ENCODE measurements at places on chromosomes 5 and 9.

GRCh38 chr5:39191216-39191615 is 28.1 kb downstream of the FYB1 start:
- no peak for DNase-seq

DNA sequence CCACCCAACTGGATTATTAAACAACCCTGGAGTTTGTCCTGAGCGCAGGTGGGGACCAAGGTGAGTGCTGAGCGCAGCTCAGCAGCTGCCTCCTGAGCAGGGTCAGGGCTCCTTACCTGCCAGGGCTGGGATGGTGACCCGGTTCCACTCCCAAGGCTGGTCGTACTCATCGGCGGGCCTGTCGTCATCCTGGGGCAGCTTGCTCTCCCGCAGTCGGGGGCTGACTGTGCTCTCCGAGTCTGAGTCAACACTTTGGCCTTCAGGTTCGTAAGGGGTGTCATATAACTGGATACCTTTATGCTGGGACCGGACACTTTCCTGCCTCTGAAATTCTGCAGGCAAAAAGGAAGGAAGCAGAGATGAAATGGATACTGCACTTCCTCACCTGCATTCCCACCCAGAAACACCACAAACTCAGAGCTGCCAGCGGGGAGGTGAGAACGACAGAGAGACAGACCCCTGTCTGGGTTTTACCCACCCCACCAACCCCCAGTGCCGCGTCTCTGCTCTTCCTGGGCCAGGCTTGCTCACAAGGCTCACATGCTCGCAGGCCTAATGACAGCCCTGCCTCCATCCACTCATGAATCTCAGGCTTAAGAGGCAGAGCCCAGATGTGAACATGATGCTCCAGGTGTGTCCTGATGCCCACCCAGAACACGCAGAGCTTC is 70.7 kb upstream of the SLC25A51 start:
- DNase-seq, result no peak

- peak; percentile 31 for DNase-seq
These were observed 105.4 kb upstream of the FER start for GRCh38 chr5:108642170-108642906.

GRCh38 chr5:123364441-123365155 is 58.6 kb downstream of the CEP120 start:
- no peak for DNase-seq

DNA sequence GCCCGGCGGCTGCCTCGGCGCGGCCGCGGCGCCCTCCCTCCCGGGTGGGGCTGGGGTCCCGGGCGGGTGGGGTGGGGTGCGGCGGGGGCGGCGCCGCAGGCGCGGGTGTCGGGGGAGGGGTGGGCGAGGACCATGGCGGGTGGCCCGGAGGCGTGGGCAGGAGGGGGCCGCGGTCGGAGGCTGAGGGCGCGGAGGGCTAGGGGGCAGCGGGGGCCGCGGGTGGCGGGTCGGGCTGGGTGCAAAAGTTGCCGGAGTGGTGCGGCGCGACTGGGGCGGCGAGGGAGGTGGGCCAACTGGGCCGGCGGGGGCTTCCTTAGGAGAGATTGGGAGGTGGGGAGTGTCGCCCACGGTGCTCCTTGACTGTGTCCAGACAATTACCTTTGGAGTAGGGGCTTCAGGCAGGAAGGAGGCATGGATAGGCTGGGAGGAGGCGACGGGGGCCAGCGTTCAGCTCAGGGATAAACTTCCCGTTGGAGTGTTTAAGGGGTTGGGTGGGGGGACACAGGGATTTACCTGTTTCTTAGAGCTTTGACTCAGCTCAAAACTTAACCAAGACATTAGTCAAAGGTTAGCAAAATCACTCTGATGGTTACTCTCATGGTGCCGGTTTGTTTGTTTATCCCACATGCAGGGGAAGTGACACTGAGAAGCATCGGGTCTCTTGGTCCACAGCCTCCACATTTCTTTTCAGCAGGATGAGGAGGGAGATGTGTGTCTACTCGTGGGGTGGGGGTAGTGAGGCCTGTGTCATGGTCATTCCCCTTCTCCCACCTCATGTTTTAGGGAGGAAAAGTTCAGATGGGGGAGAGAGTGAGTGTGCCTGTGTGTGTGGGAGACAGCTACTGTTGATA is 859 bp downstream of the CSNK1G3 start:
- peak; percentile 30 for DNase-seq

DNA sequence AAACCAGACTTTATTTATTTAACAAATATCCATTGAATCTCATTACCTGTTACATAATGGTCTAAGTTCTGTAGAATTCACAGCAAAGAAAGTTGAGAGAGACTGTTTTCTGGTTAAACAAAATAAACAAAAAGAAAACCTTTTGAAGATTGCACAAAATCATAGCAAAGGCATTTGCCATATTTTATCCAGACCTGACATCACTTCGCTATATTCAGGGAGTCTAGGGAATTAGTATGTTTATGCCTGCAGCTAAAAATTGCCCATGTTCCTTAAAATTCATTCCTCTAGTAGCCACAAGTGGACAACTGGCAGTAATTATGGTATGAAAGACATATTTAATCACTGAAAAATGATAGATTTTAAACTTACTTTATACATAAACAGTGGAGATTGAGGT is 577.0 kb upstream of the DAB2 start:
- DNase-seq, result no peak

DNA sequence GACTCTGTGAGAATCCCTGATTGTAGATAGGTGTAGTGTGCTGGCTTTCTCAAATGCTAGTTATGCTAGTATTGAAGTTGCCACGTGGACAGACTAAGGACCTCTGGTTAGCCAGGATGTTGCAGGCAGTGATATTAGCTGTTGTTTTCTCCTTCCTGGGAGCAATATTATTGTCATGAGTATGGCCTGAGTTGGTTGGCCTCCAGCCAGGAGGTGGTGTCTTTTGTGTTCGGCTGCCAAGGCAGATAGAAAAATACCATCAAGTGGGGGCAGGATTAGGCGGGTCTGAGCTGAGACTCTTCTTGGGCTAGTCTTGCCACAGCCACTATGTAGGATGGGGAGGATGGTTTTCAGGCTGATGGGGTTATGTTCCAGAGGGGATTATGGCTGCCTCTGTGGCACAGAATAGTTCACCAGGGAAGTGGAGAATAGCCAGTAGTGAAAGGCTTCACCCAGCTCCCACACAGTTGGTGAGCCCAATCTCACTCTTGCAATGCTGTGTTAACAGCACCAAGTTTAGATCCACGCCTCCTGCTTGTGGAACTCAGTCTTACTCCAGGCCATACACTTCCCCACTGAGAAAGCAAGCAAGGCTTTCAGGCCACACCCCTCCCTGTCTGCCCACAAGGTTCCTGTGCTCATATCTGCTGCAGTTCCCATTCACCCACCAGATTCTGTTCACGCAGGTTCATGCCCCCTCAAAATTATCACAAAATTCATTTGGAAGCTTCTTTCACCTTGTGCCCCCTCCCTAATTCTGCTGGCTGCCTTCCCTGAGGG is 31.2 kb downstream of the GHR start:
- DNase-seq, result no peak

DNA sequence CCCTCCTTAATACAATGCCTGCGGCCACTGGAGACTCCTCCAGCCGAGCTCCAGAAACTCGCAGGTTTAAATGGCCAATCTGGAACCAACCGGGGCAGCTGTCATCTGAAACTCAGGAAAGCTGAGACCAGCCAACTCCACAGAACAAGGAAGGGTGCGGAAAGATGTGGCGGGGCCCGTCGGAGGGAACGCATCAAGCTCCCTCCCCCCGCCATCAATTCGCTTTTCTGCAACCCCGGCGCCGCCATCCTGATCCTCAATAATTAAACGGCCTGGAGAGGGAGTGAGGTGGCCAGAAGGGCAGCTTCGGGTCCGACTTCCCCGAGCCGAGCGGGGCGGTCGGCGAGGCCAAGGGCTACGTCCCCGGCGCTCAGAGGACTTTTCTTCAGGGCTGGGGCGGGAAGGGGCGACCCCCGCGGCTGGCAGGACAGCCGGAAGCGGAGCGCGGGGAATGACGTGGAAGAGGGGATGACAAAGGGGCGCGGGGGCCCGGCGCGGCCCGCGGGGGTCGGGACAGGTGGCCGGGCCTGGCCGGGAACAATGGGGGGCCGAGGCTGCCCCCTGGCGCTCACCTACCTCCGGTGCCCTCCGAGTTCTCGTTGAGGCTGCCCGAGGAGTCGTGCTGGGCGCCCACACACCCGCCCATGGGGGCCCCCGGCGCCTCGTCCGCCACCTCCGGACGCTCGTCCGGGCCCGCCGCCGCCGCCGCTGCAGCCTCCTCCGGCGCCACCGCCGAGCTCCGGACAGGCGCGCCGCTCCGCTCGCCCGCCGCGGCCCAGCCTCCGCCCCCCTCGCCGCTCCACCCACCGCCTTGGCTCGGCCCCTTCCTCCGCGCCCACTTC is at the start of gene UBTD2:
Gene UBTD2, minus strand, starts transcription at position 745 of the 842 bp plus-strand sequence. Its CDS starts 99 bp downstream, at position 646.
- DNase-seq, result peak; percentile 67

- DNase-seq, result no peak
These were observed 23.2 kb downstream of the MTAP start for GRCh38 chr9:21825637-21826036.

GRCh38 chr5:124963236-124963919 is 216.9 kb upstream of the ZNF608 start:
- DNase-seq, result no peak

- DNase-seq, result no peak
These were observed 34.5 kb downstream of the RFK start for GRCh38 chr9:76359766-76360165.

DNA sequence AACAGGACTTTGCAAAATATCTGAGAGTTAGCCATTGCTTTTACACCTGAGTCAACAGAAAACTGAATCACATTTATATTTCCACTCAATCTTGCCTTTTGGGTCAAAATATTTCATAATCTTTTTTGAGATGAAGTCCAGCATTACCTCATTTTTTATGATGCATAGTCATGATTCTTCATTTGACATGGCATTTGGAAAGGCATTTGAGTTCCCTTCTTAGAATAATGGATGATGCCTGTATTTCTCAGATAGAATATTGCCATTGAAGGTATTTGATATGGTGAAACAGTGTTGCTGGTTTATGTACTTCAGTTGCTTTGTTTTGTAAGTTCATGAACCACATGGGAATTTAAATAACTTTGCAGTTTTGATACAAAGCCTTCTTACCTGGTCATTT is 180.4 kb downstream of the PRR16 start:
- DNase-seq, result no peak

GRCh38 chr5:75681125-75681830 is 36.0 kb downstream of the POC5 start:
- DNase-seq, result no peak

DNA sequence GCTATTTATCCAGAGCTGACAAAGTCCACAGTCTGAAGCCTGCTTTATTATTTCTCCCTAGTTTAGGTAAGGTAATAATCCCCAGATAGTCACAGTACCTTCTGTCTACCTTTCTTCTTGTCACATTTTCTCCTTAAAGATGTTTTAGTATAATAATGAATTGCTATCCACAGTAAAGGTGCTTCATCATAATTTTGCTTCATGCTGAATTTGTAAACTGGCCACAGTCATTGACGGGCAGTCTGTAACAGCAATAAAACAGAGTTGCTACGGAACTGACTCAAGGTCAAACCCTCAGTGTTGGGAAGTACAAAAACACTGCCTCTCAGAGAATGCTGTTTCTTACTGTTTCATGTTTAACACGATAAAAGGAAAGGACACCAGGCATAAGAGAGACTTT is 195.7 kb downstream of the ZNF608 start:
- no peak for DNase-seq

GRCh38 chr5:80083101-80083890 is 48.1 kb downstream of the THBS4 start:
- no peak for DNase-seq

GRCh38 chr9:36164989-36165388 is 4.2 kb upstream of the CCIN start:
- no peak for DNase-seq

- no peak for DNase-seq
These were observed 185.3 kb downstream of the CDH18 start for GRCh38 chr5:19802686-19803085.

GRCh38 chr9:105928416-105928815 is 234.1 kb downstream of the TMEM38B start:
- no peak for DNase-seq

- DNase-seq, result peak; percentile 5
These were observed 124.5 kb downstream of the EGFLAM start for GRCh38 chr5:38382898-38383297.

DNA sequence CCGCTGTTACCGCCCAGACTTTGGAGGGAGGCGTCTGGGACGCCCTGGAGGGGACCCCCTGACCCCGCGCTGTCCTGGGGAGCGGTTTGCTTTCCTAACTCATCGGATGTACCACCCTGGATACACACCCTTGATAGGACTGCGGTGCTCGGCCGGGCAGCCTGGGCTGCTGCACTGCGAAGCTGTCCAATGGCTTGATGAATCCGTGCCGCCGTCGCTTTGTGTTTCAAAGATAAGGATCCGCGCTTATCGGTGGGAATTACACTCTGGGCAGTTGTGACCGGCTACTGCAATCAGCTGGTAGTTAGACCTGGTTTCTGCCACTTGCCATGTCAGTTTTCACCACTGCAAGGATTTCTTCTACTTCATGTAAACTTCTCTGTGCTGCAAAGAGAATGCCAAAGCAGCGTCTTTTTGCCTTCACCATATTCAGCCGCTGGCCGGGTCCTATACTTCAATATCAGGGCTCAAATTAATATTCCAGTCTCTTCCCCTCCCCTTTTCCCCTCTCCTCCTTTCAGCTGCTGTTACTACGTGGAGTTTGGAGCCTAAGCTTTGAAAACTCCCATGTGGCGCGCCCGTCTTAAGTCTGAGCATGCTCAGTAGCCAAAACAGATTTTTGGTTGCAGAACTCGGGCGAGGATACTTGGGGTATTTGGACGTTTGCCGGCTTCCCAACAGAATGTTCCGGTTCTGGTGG is 727 bp downstream of the SMAD5 start:
- no peak for DNase-seq

- no peak for DNase-seq
These were observed 123.9 kb downstream of the FBXL17 start for GRCh38 chr5:108257996-108258395.

DNA sequence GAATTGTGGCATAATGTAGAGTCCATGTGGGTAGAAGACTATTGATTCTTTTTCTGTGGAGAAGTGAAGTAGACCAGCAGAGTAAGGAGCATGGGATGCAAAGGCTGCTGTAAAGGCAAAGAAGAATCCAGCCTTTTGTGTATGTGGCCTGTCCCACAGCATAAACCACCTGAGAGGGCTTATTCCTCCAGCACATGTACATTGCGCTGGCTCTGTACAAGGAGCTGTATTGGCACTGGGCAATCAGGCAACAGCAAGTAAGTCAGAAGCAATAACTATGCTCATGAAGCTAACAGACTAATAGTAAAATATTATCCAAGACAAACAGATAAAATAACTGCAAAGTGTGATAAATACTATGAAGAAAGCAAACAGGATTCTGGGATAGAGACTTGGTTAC is 86.2 kb downstream of the LURAP1L start:
- DNase-seq, result no peak

Data from naive thymus-derived CD8-positive, alpha-beta T cell (primary cell).